ENCODE measurements at places on chromosomes 2 and 18.

DNA sequence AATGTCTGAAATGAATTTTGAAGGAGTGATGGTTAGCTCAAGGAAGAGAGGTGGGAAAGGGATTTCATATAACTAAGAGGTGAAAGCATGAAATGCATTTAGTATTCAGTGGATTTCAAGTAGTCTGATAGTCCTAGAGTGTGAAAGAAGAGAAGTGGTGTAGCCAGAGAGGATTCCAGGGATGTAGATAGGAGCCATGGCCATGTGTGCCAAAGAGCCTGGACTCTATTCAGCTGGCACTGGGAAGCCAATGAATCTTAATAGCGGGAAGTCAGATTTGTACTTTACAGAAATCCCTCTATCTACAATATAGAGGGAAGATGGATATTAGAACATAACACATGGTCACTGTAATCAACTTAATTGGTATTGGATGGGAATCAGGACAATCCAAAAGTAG, 8.3 kb upstream of the BOLL start:
- no peak for DNase-seq

GRCh38 chr18:9466127-9466526, 9.2 kb upstream of the RALBP1 start:
- DNase-seq: no peak

- no peak for DNase-seq
These were observed 99.7 kb downstream of the RBM43 start for GRCh38 chr2:151161821-151162551.

DNA sequence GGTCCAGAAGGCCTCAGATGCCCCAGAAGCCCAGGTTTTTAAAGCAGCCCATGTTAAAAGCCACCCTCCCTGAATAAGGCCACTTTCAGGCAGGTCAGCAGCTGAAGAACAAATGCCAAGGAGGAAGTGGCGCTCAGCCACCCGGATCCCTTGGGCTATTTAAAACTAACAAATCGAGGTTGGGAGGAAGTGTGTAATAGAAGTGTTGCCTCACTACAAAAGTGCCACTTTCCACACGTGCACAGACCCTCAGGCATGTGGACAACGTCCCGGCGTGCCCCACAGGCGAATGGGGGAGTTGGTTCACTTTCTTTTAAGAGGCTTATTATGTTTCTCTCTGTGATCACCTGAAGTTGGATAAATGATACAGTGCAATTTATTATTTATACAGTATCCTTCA, 173.8 kb upstream of the SALL3 start:
- no peak for DNase-seq

- DNase-seq: no peak
These were observed 12.5 kb downstream of the MSTN start for GRCh38 chr2:190050001-190050400.

GRCh38 chr2:143422681-143423080, 293.5 kb downstream of the ARHGAP15 start:
- no peak for DNase-seq

- DNase-seq: no peak
These were observed 11.3 kb downstream of the SLC14A2 start for GRCh38 chr18:45626330-45627203.

GRCh38 chr2:231189571-231190495, 8.6 kb upstream of the ARMC9 start:
- no peak for DNase-seq
